ENCODE measurements at places on chromosomes 6 and 20. TPM values are rescaled to one million over a fixed set of nuclear protein-coding genes. Genes with fewer than 3 reads are reported as not detected.
A peak's percentile ranks its signal among the peaks of the same experiment; 100 is the strongest.

The MAS1 gene
- not detected for total RNA-seq

DNA sequence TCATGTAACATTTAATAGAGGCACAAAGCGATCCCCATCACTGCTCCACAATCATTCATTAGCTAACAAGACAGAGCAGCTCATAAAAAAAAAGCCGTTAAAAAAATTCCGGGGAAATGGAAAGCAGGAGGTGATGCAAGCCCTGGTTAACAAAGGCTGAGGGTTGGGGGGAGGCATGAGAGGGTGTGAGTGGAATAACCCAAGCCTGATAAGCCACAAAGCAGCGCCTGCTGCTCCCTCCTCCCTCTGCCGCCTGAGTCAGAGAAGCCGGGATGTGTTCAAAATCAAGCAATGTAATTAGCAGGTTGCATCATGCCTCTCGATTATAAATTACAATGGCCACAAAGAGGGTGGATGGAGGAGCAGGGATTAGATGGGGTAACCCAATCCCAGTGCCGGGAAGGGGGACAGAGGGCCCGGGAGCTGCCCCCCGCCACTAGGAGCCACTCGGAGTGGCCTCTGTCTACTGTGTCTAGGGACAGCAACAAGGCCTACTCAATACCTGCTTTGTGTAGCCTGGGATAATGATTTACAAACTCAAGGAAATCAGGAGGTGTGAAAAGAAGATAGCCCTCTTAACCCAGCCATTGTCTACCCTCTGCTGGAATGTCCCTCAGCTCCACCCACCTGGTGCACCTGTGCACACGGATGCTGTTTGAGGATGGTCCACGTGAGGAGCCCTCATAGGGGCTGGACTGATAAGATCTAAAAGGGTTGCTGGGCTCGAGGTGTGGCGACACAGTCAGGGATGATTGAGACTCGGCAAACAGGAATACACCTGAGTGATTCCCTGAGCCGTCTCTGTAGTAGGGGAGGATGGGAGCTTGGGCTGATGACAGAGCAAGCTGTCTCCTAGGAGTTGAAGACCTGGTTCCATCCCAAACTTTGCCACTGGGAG lies 156.9 kb downstream of the VEGFA start:
- no peak overlapping the region for H3K27ac ChIP-seq
- H3K4me1 ChIP-seq, result peaks cover 17% of the 10 kb centered on the region
- peak; percentile 46 for DNase-seq
- no peaks in the 10 kb centered on the region for H3K27me3 ChIP-seq
- H3K4me3 ChIP-seq, result no peak overlapping the region

GRCh38 chr6:138605958-138606357 lies 106.7 kb upstream of the NHSL1 start:
- no peak overlapping the region for H3K4me3 ChIP-seq
- no peaks in the 10 kb centered on the region for H3K4me1 ChIP-seq
- H3K27me3 ChIP-seq, result no peaks in the 10 kb centered on the region
- H3K36me3 ChIP-seq, result no peaks in the 10 kb centered on the region
- H3K27ac ChIP-seq, result no peak overlapping the region

DNA sequence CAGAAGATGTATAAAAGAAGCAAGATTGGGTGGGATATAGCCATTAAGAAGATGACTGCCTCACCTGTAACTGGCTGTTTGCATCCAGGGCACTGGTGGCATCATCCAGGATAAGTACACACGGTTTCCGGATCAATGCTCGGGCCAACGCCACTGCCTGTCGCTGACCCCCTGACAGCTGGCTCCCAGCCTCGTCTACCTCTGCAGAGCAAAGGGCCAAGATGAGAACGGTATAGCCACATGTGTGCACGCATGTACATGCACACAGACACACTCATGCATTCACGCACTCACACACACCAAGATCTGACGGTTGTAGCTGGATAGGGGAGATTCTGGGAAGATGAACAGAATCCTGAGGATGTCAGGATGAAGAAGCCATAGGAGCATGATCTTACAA lies 3.2 kb upstream of the PSMB8 start:
- H3K27ac ChIP-seq, result no peak overlapping the region
- DNase-seq, result no peak
- no peak overlapping the region for H3K4me3 ChIP-seq
- peaks cover 42% of the 10 kb centered on the region for H3K4me1 ChIP-seq
- peaks cover 49% of the 10 kb centered on the region for H3K36me3 ChIP-seq

- H3K36me3 ChIP-seq, result no peaks in the 10 kb centered on the region
- no peaks in the 10 kb centered on the region for H3K4me1 ChIP-seq
- H3K27ac ChIP-seq, result no peak overlapping the region
- H3K27me3 ChIP-seq, result no peaks in the 10 kb centered on the region
- H3K4me3 ChIP-seq, result no peak overlapping the region
Measured at GRCh38 chr6:124793398-124793797, 168.8 kb upstream of the RNF217 start.

The MATN4 gene
- 1.5 TPM for total RNA-seq

GRCh38 chr6:157479464-157480303 lies 98.7 kb downstream of the ZDHHC14 start:
- no peak overlapping the region for H3K4me3 ChIP-seq
- H3K36me3 ChIP-seq, result no peaks in the 10 kb centered on the region
- no peak overlapping the region for H3K27ac ChIP-seq
- no peak for DNase-seq
- no peaks in the 10 kb centered on the region for H3K4me1 ChIP-seq

- no peak for DNase-seq
- H3K27me3 ChIP-seq, result no peaks in the 10 kb centered on the region
- no peak overlapping the region for H3K27ac ChIP-seq
- H3K36me3 ChIP-seq, result no peaks in the 10 kb centered on the region
Measured at GRCh38 chr20:10022625-10023024, 12.2 kb upstream of the ANKEF1 start.

The PIGT gene
- total RNA-seq, result 58.3 TPM

DNA sequence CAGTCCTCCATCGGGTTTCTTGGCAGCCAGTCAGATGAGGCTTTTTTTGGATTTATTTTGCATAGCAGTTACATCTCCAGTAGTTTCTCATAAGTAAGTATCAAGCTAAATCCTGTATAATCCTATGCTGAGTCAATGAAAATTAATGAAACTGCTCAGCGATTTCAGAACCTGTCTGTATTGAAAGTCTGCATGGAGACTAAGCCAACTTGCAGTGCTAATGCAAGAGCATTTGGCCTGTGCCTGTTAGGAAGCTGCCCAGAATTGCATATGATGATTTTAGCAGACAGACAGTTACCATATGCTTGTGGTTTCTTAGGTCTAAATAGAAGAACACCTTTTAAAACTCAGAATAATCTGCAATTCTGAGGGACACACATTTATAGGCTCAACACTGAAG lies 25.2 kb upstream of the LRRN4 start:
- no peak for DNase-seq
- no peaks in the 10 kb centered on the region for H3K27me3 ChIP-seq
- no peaks in the 10 kb centered on the region for H3K4me1 ChIP-seq
- H3K27ac ChIP-seq, result no peak overlapping the region
- H3K36me3 ChIP-seq, result peaks cover 22% of the 10 kb centered on the region

The STXBP5 gene
- total RNA-seq, result 65.5 TPM

DNA sequence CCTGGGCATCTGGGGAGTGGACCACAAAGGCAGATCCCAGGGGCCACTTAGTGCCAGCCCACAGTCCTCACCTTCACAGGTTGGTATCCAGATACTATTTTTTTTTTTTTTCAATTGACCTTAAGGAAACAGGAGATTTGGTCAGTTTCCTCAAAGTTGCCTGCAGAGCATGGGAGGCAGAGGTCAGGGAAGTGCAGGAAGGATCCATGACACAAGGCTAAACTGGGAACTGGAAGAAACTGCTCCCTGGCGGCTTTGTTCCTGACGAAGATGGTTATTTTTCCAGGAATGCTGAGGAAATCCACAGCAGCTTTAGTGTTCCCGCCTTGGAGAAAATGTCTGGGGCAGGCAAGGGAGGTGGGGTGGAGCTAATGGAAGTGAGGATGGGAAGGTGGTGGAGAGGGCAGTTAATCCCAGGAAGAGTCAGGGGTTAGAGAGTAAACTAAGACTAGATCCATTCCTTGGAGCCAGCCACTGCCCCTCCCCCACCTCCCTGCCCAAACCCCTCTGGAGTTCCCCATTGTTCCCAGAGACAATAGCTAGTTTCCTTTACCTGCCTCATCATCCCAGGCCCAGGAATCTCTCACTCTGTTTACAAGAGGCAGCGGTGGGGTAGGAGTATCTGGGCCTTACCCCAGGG lies 14.3 kb upstream of the MYMX start:
- H3K4me1 ChIP-seq, result peaks cover 49% of the 10 kb centered on the region
- H3K36me3 ChIP-seq, result no peaks in the 10 kb centered on the region
- peak overlapping the region; percentile 85 for H3K27ac ChIP-seq
- no peak overlapping the region for H3K4me3 ChIP-seq

DNA sequence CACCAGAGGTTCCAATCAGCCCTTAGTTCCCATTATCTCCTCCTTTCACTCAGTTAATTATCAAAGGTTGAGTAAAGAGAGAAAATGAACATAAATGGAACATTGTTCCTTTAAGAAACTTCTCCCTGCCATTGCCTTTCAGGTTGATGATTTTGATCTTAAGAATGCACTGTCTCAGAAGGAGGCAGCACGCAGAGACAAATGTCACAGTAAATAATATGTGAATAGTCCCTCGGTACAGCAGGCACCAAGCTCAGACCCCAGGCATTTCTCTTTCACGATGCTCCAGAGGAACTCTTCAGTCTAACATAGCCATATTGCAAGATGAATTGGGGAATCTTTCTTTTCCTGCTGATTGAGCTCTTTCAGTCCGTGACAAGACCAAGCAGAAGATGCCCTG lies 435.3 kb upstream of the SPTLC3 start:
- H3K4me3 ChIP-seq, result no peak overlapping the region
- no peak for DNase-seq
- no peak overlapping the region for H3K27ac ChIP-seq
- H3K36me3 ChIP-seq, result no peaks in the 10 kb centered on the region
- H3K27me3 ChIP-seq, result no peaks in the 10 kb centered on the region

GRCh38 chr6:127812985-127813698 lies 87.7 kb downstream of the THEMIS start:
- no peaks in the 10 kb centered on the region for H3K4me1 ChIP-seq
- no peak overlapping the region for H3K27ac ChIP-seq
- no peak overlapping the region for H3K4me3 ChIP-seq
- no peaks in the 10 kb centered on the region for H3K27me3 ChIP-seq
- no peak for DNase-seq

DNA sequence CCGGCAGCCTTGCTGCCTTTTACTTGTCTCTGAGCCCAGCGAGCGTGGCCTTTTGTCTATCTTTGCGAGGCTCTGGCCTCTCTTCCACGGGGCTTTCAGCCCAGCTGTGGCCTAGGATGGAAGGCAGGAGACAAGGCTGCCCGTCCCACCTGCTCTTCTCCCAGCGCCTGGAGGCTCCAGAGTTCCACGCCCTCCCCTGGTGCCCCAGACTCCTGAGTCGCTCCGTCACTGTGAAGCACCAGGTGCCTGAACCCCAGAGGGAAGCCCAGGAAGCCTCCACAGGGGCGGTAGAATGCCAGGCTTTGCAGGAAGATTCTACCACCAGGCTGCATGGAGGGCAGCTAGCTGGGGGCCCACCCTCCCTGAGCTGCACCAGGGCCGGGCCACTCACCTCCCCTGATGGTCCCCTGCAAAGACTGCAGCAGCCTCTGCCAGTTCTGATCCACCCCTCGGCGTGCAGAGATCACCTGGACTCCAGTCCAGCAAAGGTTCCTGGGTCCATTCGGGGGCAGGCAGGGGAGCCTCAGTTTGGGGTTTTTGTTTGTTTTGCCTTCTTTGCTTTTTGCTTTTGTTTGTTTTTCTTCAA lies 384.6 kb downstream of the CDH4 start:
- peaks cover 47% of the 10 kb centered on the region for H3K27me3 ChIP-seq
- H3K36me3 ChIP-seq, result no peaks in the 10 kb centered on the region
- H3K4me3 ChIP-seq, result no peak overlapping the region
- H3K27ac ChIP-seq, result no peak overlapping the region
- peaks cover 9% of the 10 kb centered on the region for H3K4me1 ChIP-seq
- DNase-seq, result no peak

GRCh38 chr6:42251911-42252637 lies 34.4 kb upstream of the MRPS10 start:
- H3K27me3 ChIP-seq, result no peaks in the 10 kb centered on the region
- no peak overlapping the region for H3K4me3 ChIP-seq
- H3K36me3 ChIP-seq, result peaks cover 34% of the 10 kb centered on the region
- peaks cover 28% of the 10 kb centered on the region for H3K4me1 ChIP-seq
- peak overlapping the region; percentile 56 for H3K27ac ChIP-seq

The MOG gene
- total RNA-seq, result not detected

GRCh38 chr6:18078866-18079265 lies 43.6 kb downstream of the NHLRC1 start:
- H3K27me3 ChIP-seq, result no peaks in the 10 kb centered on the region
- no peak for DNase-seq
- H3K4me3 ChIP-seq, result no peak overlapping the region
- H3K36me3 ChIP-seq, result no peaks in the 10 kb centered on the region
- no peak overlapping the region for H3K27ac ChIP-seq

DNA sequence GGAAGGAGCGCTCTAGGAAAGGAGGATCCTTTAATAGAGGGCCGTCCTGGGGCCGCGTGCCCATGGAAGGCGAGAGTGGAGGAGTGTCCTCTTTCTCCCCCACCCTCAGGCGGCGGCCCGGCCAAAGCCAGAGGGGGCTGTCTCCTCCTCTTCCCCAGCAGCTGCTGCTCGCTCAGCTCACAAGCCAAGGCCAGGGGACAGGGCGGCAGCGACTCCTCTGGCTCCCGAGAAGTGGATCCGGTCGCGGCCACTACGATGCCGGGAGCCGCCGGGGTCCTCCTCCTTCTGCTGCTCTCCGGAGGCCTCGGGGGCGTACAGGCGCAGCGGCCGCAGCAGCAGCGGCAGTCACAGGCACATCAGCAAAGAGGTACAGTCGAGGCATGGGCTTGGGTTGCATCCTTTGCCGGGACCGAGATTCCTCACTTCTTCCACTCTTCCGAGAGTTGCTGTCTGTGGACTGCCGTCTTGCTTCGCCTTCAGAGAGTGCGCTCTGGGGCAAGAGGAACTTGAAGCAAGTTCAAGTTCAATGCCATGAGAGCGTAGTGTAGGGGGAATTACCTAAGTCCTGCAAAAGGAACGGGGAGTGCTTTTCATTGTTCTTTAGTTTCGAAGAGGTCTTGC lies at the start of gene LAMA2:
Gene LAMA2, plus strand, starts transcription at position 148 of the 621 bp plus-strand sequence. Its CDS starts 108 bp downstream, at position 256.
- peak within 1 kb of the TSS; percentile 63 for H3K27ac ChIP-seq
- peak within 1 kb of the TSS; percentile 46 for H3K4me3 ChIP-seq
- no peaks in the 10 kb centered on the region for H3K4me1 ChIP-seq
- no peaks in the 10 kb centered on the region for H3K36me3 ChIP-seq
- peak; percentile 86 for DNase-seq
